ENCODE measurements at places on chromosomes 11 and 22.

DNA sequence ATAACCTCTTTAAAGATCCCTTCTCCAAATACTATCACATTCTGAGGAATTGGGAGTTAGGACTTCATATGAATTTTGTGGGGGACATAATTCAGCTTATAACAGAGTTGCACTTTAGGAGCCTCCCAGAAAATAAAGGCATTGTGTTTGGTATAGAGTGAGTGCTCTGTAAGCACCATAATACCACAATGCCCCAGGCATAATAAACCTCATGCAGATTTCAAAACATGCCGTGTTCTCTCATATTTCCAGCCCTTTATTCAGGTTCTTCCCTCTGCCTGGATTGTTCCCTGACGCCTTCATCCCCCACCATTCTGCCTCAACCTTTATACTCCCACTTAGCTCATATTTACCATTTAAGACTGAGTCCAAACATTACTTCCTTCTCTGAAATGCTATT is 398.8 kb upstream of the FAT3 start:
- no peak for DNase-seq

DNA sequence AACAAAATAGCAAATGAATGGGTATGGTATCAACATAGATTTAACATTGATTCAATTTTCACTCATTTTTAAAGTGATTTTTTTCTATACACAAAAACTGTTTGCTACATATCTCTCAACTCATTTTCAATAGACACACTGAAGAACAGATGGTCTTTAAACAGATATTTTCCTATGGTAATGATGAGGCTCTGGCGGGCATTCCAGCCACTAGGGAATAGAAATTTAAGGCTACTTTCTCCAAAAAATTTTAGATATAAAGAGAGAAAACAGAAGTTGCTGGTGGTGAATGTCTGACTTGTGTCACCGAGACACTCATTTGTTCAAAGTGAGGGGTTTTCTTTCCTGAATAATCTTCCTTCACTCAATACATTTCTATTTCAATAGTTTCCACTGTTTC is 693.0 kb downstream of the ETS1 start:
- DNase-seq = no peak

DNA sequence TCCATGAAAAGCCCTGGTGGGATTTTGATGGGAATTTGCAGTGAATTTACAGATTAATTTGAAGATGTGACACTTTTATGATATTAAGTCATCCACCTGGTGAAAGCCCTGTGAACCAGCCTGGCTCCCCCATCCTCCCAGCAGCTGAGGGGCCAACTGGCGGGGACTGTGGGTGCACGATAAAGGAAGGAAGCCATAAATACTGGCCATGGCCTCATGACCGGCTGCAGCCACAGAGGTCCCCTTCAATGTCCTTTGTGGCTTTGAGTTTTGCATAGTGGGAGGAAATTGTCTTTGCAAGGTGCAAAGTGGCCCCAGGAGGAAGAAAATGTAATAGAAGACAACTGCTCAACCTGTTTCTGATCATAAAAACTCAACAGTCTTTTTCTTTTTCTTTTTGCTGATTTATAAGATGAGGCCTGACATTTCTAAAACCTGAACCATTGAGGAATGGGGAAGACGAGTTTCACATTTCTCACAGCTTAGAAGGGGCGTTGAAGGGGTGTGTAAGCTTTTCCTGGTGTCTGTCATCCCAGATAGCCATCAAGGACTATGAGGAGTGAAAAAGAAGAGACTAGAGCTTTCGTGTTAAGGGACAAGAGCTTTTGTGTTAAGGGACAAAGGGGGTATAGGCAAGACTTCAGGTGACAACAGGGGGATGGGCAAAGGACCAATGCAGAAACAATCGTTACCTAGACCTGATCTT is 6.3 kb upstream of the NDUFV1 start:
- DNase-seq = no peak

DNA sequence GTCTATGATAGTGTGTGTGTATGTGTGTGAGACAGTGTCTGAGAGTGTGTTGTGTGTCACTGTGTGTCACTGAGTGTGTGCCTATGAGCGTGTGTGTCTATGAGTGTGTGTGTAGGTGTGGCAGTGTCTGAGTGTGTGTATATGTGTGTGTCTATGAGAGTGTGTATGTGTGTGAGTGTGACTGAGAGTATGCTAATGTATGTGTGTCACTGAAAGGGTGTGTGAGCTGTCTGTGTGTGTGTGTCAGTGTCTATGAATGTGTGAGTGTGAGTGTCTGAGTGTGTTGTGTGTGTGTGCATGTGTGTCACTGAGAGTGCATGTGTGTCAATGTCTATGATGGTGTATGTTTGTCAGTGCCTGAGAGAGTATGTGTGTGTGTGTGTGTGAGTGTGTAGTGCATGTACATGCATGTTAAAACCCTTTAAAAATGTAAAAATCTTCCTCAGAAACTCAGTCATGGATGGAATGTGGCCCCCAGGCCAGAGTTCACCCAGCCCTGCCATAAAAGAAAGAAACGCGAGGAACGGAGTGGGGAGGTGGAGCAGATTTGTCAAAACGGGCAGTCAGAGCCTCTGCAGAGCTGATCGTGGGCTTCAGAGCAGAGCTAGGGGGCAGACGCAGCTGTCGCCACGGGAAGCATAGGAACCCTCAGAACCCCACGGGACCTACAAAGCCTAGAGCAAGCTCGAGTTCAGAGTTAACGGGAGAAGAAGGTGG is 218.8 kb downstream of the CTTN start:
- DNase-seq = peak; percentile 63

- DNase-seq = no peak
These were observed 14.3 kb upstream of the ABCC8 start for GRCh38 chr11:17490938-17491337.

DNA sequence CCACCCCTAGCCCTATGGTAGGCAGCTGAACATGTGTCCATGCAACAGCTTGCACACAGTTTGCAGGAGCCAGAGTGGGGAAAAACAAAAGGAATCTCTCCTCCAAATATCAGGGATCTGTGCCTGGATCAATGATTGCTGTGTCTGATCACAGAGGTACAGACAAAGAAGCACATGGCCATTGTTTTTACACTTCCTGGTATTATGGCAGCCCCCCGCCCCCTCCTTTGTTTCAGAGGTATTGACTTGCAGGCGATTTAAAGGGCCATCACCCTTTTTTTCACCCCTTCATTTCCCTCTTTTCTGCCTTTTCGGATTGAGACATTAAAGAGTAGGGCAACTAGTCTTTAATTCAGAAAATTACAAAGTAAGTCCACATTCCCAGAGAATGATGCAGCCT is 453.0 kb upstream of the LUZP2 start:
- DNase-seq = peak; percentile 13

DNA sequence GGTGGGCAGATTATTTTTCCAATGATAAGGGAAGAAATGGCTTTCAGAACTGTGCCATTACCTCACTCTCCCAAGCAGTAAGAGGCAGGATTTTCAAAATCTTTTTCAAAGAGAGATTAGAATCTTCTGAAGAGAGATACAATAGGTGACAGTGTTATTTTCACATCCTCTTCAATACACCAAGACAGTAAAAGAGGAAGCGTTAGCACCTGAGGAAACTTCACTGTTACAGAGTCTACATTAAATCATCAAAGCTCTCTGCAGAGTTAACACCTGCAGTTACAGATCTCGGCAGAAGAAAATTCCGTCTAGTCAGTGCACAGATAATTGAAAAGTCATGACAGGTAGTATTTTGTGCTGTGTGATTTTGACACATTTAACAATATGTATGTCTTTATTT is 144.9 kb downstream of the PGR start:
- no peak for DNase-seq

GRCh38 chr11:68843052-68843561 is 1.4 kb upstream of the CPT1A start:
- no peak for DNase-seq

DNA sequence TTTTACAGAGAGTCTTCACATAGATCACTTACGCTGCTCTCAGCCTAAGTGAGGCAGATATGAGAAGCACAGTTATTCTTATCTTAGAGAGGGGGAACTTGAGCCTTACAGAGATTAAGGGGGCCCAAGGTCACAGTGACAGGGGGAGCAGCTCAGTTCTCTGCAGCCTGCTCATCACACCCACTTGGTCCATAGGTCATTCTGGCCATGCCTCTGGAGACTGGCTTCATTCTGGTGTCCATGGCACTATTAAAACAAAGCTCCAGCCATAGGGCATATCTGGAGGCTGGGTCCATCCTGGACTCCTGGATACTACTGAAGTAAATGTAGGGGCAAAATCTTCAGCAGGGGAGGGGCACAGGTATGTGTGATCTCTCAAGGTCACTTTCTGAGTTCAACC is 5.9 kb downstream of the SLC5A4 start:
- DNase-seq = no peak

- DNase-seq = no peak
These were observed 744 bp downstream of the PRAME start for GRCh38 chr22:22558071-22558971.

DNA sequence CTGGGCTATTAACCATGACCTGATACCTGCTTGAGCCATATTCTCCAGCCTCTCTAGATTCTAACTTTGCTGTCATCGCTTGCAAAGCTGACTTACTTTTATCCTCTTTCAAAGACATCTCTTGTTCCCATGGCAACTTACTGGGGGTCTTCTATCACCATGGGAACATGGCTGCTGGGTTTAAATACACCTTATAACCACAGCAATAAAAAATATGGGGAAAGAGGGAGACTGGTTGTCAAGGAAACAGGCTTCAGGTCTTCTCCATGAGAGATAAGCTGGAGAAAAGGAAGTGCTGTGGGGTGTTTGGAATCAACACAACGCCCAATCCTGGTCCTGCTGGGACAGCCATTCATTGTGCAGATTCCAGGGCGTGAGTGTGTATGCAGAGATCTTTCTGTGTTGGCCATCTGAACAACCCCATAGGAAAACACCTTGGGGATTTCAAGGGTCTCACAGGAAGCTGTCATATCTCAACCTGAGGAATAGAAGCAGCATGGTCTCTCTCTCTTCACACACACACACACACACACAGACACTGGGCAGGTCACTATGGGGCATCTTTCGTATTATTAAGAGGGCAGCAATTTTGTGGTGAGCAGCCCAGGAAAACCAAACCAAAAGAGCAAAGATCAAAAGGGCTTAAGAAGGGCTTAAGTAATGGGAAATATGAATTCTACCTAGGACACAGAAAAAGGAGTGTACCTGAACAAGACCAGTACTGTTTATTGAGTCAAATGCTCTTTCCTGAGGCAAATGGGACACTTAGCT is 344.7 kb upstream of the NCAM1 start:
- no peak for DNase-seq

DNA sequence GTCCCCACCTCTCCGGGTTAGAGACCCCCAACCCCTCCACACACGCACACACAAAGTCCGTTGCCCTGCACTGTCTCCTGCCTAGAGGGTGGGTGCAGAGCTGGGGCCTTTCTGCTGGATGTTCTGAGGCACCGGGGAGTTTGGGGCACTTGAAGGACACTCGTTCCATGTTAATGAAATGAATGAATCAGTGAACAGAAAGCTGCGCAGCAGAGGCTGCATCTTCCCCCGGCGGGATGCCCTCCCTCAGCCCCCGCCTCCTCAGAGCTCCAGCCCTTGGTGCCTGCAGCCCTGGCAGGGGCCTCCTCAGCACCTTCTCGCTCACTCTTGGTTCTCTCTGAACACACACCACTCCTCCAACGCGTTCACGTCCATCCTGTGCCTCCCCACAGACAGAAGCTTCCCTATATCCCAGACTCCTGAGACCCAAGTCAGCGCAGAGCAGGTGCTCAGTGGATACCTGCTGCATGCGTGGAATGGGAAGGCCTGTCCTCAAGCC is 611.9 kb downstream of the TBC1D22A start:
- DNase-seq = no peak

- no peak for DNase-seq
These were observed 18.0 kb upstream of the TMEM218 start for GRCh38 chr11:125129316-125129993.

DNA sequence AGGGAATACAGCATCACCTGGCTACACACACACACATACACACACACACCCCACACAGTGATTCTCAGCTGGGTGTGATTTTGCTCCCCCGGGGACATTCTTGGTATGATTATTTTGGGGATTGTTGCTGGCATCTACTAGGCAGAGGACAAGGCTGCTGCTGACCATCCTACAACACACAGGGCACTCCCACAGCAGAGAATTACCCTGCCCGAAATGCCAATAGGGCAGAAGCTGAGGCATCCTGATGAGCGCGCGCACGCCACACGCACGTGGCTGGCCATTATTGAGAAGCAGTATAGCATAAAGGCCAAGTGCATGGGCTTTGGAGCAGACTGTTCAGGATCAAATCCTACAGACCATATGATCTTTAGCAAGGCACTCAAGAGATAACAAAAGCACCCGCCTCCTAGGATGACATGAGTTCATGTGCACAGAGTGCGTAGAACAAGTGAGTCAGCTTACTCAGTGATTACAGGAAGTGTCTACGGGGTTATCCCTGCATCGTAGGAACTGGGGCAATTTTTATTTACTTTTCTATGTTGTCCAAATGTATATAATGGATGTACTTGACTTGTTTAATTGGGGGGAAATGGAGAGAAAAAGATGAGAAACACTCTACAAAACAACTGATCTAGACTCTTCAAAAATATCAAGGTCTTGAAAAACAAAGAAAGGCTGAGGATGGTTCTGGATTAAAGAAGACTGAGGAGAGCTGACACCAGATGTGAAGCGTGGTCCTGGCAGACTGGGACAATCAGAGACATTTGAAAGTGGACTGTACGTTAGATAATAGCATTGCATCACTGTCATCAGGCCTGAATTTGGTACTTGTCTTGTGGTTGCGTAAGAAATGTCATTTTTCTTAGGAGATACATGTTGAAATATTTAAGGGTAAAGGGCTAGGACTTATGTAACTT is 7.2 kb upstream of the EHD1 start:
- DNase-seq = no peak

GRCh38 chr11:36395978-36396736 is 100.1 kb downstream of the PRR5L start:
- no peak for DNase-seq

GRCh38 chr22:42920101-42920820 is 63.2 kb upstream of the ARFGAP3 start:
- no peak for DNase-seq

DNA sequence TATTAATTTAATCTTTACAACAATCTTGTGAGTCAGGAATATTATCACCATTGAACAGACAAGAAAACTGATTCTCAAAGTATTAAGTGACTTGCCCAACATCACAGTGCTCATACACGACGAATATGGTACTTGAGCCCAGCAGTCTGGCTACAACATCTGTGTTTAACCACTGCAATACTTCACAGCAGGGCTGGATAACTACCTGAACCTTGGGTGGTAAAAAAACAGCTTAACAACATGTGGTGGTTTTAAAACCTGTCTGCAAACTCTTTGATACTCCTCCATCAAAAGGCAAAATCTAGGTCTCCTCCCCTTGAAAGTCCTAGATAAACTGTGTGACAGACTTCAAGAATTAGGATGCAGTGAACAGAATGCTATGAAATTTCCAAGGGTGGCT is 424.6 kb upstream of the CADM1 start:
- DNase-seq = no peak

Data from glutamatergic neuron (in vitro differentiated cells).